ENCODE measurements at places on chromosomes 2 and 18. TPM values are rescaled to one million over a fixed set of nuclear protein-coding genes. Genes with fewer than 3 reads are reported as not detected.

KLHL30 gene
- 2.2 TPM for total RNA-seq

SP110 gene
- 19.1 TPM for total RNA-seq

CD28 gene
- 2.2 TPM for total RNA-seq

PSMA8 gene
- not detected for total RNA-seq

TUBA4B gene
- total RNA-seq = not detected

C1QL2 gene
- total RNA-seq = not detected

IL36RN gene
- not detected for total RNA-seq

SULT1C4 gene
- 5.2 TPM for total RNA-seq

GRCh38 chr2:217784996-217785543 is 217.7 kb downstream of the TNS1 start:
- peak overlapping the region; percentile 65 for H3K27ac ChIP-seq
- peaks cover 38% of the 10 kb centered on the region for H3K36me3 ChIP-seq
- H3K27me3 ChIP-seq = no peaks in the 10 kb centered on the region
- peaks cover 11% of the 10 kb centered on the region for H3K4me1 ChIP-seq
- H3K4me3 ChIP-seq = no peak overlapping the region

DNA sequence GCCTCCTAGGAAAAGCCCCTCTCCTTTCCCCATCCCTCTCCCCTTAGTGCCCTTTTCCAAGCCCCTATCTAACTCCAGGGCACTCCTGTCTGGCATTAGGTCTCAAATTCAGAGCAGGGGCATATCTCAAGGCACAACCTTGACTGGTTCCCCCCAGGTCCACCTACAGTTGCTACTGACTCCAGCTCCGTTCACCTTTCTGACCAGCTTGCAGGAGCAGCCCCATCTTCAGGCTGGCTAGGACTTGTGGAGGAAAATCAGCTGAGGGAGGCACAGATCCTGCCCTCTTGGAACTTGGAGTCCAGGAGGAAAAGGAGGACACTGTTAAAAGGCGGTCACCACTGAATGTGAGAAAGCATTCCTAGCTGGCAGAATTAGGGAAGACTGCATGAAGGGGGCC is 152.4 kb downstream of the ZFP36L2 start:
- H3K27me3 ChIP-seq = no peaks in the 10 kb centered on the region
- H3K4me3 ChIP-seq = no peak overlapping the region
- peaks cover 68% of the 10 kb centered on the region for H3K4me1 ChIP-seq
- H3K27ac ChIP-seq = peak overlapping the region; percentile 69
- no peak for DNase-seq

DNA sequence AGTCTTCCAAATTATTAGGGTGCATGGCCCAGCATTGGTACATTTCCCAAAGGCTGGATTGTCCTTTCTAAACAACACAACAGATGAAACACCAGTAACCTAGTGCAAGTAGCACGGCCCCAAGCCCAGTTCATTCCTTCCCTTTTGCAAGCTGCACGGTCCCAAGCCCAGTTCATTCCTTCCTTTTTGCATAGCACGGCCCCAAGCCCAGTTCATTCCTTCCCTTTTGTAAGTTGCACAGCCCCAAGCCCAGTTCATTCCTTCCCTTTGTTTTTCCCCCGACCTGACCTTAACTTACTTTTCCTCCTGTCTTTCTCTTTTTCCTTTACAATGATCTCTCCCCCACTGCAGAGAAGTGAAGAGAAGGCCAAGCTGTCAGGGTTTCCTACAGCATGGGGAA is 60.9 kb downstream of the C18orf63 start:
- DNase-seq = peak; percentile 86
- H3K27ac ChIP-seq = no peak overlapping the region
- H3K4me3 ChIP-seq = no peak overlapping the region
- no peaks in the 10 kb centered on the region for H3K36me3 ChIP-seq

GRCh38 chr2:42359304-42359964 is 1.6 kb downstream of the COX7A2L start:
- peaks cover 50% of the 10 kb centered on the region for H3K4me1 ChIP-seq
- no peaks in the 10 kb centered on the region for H3K27me3 ChIP-seq
- no peak overlapping the region for H3K27ac ChIP-seq
- no peak for DNase-seq

- no peak for DNase-seq
- H3K36me3 ChIP-seq = no peaks in the 10 kb centered on the region
- no peak overlapping the region for H3K27ac ChIP-seq
- H3K27me3 ChIP-seq = no peaks in the 10 kb centered on the region
- H3K4me1 ChIP-seq = peaks cover 23% of the 10 kb centered on the region
- no peak overlapping the region for H3K4me3 ChIP-seq
Observed at GRCh38 chr18:10006311-10006893, 92.6 kb downstream of the VAPA start.

GRCh38 chr2:168470320-168471162 is 14.5 kb downstream of the CERS6 start:
- peak overlapping the region; percentile 59 for H3K27ac ChIP-seq
- no peaks in the 10 kb centered on the region for H3K27me3 ChIP-seq
- no peaks in the 10 kb centered on the region for H3K36me3 ChIP-seq
- H3K4me1 ChIP-seq = peaks cover 62% of the 10 kb centered on the region
- H3K4me3 ChIP-seq = no peak overlapping the region
- no peak for DNase-seq

DNA sequence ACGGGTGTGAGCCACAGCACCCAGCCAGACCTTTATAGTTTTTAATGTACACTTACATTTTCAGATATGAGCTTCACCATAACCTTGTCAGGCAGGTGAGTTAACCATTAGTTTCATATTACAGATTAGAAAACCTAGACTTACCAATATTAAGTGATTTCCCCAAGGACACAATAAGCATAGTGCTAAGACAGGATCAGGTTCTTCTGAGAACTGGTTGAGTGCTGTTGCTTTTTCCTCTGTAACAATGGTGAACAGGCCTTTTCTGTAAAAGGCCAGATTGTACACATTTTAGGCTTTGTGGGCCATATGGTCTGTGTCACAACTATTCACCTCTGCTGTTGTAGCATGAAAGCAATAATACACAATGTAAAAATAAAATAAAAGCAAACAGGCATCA is 332.0 kb downstream of the PIK3C3 start:
- H3K4me1 ChIP-seq = no peaks in the 10 kb centered on the region
- H3K27ac ChIP-seq = no peak overlapping the region
- no peak for DNase-seq
- no peak overlapping the region for H3K4me3 ChIP-seq
- H3K36me3 ChIP-seq = no peaks in the 10 kb centered on the region
- H3K27me3 ChIP-seq = no peaks in the 10 kb centered on the region

- peaks cover 36% of the 10 kb centered on the region for H3K4me1 ChIP-seq
- DNase-seq = no peak
- no peaks in the 10 kb centered on the region for H3K27me3 ChIP-seq
- no peak overlapping the region for H3K4me3 ChIP-seq
- H3K36me3 ChIP-seq = peaks cover 5% of the 10 kb centered on the region
- H3K27ac ChIP-seq = peak overlapping the region; percentile 72
Observed at GRCh38 chr18:77065221-77065981, 67.2 kb downstream of the MBP start.

DNA sequence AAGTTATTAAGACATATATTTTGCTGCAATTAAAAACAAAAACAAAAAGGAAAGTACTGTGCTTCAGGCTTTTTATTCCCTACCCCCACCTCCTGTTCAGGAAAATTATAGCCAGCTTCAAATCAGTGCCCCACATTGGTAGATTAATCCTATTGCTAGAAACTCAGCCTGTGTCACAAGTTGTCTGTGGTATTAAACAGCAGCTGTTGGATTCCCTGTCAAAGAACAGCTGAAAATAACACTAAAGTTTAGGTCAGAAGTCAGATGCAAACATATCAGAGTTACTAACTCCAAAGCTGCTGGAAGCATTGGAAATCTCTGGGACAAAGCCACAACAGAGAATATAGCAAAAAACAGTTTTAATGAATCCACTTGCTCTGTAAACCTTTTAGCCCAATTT is 818 bp upstream of the CCDC141 start:
- H3K27me3 ChIP-seq = no peaks in the 10 kb centered on the region
- no peak overlapping the region for H3K27ac ChIP-seq
- H3K36me3 ChIP-seq = no peaks in the 10 kb centered on the region
- H3K4me1 ChIP-seq = peaks cover 23% of the 10 kb centered on the region
- DNase-seq = no peak
- H3K4me3 ChIP-seq = no peak overlapping the region

DNA sequence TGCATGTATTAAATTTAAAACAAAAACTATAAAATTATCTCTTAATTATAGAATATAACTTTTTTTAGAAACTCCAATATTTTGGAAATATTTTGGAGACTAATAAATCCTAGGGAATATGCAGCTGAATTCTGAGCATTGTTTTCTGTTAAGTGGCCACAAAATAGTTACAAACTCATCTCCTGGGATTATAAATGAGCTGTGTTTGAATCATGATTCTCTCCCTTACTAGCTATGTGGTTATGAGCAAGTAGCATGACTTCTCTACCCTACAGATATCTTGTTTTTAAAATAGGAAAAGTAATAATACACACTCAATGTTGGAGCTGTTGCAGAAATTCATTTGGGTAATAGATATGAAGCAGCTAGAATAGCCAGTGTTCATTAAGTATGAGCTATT is 137.9 kb upstream of the ITGA4 start:
- H3K27ac ChIP-seq = no peak overlapping the region
- DNase-seq = no peak
- H3K4me3 ChIP-seq = no peak overlapping the region
- H3K4me1 ChIP-seq = no peaks in the 10 kb centered on the region

- DNase-seq = no peak
- no peak overlapping the region for H3K27ac ChIP-seq
- peaks cover 32% of the 10 kb centered on the region for H3K4me1 ChIP-seq
- H3K27me3 ChIP-seq = no peaks in the 10 kb centered on the region
- H3K4me3 ChIP-seq = no peak overlapping the region
Observed at GRCh38 chr2:9274701-9275343, 68.2 kb downstream of the ASAP2 start.

GRCh38 chr2:26246818-26247217 is 2.1 kb downstream of the HADHB start:
- H3K36me3 ChIP-seq = no peaks in the 10 kb centered on the region
- peaks cover 31% of the 10 kb centered on the region for H3K4me1 ChIP-seq
- H3K27ac ChIP-seq = peak overlapping the region; percentile 94
- no peaks in the 10 kb centered on the region for H3K27me3 ChIP-seq
- DNase-seq = no peak
- H3K4me3 ChIP-seq = peak overlapping the region; percentile 79

GRCh38 chr18:59877361-59877760 is 22.4 kb upstream of the PMAIP1 start:
- no peaks in the 10 kb centered on the region for H3K36me3 ChIP-seq
- no peak overlapping the region for H3K4me3 ChIP-seq
- H3K4me1 ChIP-seq = peaks cover 5% of the 10 kb centered on the region
- no peaks in the 10 kb centered on the region for H3K27me3 ChIP-seq
- no peak for DNase-seq
- no peak overlapping the region for H3K27ac ChIP-seq

DNA sequence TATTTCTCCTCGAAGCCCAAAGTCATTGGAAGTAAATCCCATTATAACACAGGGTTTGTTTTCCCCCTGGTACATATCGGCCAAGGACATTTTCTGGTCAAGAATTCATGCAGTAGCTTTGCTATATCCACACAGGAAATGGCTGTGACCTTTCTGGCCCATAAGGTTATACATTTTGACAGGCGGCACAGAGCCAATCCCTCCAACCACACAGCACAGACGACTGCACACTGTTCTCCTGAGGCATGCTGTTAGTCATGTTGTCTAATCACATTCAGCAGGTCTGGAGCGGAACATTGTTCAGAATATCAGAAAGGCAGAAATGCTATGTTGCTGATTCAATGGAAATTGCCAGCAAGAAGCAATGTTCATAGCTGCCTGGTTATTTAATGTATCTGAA is 742.3 kb upstream of the SLC8A1 start:
- no peaks in the 10 kb centered on the region for H3K4me1 ChIP-seq
- no peak overlapping the region for H3K4me3 ChIP-seq
- H3K36me3 ChIP-seq = no peaks in the 10 kb centered on the region
- H3K27ac ChIP-seq = no peak overlapping the region

DNA sequence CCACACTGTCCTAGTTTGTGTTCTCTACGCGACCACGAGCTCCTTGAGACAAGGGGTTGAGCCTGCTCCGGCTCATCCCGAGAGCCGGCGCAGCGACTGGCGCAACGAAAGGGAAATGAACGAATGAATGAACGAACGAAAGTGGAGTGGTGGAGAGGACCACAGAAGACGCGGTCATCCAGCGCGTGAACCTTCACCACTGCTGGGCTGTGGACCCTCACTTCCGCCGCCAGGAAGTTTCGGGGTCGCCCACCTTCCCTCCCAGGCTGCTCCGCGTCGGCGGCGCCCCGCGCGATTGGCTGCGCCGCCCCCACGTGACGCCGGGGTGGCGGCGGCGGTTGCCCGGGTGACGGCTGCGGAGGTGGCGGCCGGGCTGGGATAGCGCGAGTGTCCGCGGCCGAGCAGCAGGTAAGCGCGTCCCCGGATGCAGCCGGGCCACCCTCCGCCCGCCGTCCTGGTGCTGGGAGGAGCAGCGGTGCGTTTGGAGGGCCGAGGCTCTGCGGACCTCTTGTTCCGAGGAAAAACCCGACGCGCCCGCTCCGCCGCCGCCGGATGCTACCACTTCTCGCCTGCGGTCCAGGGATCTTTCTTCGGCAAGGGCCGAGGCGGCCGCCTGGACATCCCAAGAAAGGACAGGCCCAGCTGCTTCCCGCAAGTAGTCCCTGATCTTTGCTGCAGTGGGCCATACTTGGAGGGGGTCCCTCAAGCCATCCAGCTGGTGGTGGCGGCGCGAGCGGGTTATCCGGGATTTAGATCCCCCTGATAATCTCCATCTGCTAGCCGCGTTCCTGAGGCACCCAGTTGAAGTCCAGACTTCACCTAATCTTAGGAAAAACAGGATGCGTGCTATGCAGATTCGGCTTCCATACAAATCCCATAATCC is at the start of gene ARMC9:
TSS of gene ARMC9 (plus strand) at position 341 of the 883 bp plus-strand sequence. CDS start 7,608 bp downstream, outside the sequence.
- DNase-seq = no peak
- H3K36me3 ChIP-seq = no peaks in the 10 kb centered on the region
- no peaks in the 10 kb centered on the region for H3K27me3 ChIP-seq

DNA sequence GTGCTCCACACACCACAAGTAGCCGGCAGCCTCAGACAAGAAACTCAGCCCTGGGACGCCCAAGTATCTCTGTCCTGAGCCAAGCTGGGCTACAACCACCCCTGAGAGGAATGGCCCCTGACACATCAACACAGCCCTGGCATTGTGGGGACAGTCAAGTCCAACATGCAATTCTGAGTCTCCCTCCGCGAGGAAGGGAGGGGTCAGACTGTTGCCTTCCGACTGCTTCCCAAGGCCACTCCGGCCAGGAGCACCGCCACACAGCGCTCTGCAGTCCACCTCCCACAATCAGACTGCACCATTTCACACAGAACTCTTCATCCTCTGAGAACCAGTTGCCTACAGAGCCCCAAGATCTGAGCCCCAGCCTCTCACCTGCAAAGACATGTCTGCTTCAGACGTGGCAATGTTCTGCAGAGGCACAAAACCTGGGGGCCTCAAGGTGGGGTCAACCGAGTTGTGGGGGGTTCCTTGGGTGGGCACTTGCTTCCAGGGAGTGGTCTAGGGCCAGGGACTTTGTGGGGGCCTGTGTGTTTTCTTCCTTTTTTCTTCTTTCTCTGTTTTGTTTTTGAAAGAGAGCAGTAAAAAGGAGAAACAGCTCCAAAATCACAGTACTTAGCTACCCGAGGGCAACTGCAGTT is 76.7 kb upstream of the SALL3 start:
- H3K4me1 ChIP-seq = no peaks in the 10 kb centered on the region
- no peak overlapping the region for H3K27ac ChIP-seq
- no peaks in the 10 kb centered on the region for H3K36me3 ChIP-seq
- no peaks in the 10 kb centered on the region for H3K27me3 ChIP-seq
- peak; percentile 81 for DNase-seq
- no peak overlapping the region for H3K4me3 ChIP-seq

- H3K4me1 ChIP-seq = peaks cover 3% of the 10 kb centered on the region
- H3K4me3 ChIP-seq = no peak overlapping the region
- no peak overlapping the region for H3K27ac ChIP-seq
- no peaks in the 10 kb centered on the region for H3K36me3 ChIP-seq
Observed at GRCh38 chr2:64913357-64913869, 75.8 kb upstream of the SLC1A4 start.
